ENCODE measurements at places on chromosomes 2 and 18. TPM values are rescaled to one million over a fixed set of nuclear protein-coding genes. Genes with fewer than 3 reads are reported as not detected.

GRCh38 chr2:109272461-109272860 is 143.5 kb downstream of the SH3RF3 start:
- no peak for DNase-seq

- DNase-seq, result no peak
These were observed 106.9 kb downstream of the HDAC4 start for GRCh38 chr2:239293775-239294430.

DNA sequence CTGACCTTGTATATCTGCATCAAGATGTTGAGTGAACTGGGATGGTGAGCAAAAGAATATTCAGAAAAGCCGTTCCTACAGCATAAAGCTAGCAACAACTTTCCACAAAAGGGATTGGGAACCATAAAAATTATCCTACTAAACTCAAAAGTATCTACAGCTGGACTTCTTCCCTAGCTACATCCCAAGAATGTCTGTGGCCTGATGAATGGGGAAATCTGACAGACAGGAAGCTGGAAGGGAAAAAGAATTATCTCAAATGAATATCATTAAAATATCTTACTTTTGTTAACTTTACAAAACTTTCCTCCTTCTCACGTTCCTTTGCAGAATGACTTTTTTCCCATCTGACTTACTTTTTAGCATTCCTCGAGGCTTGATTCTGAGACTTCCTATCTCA is 150.9 kb downstream of the PDE11A start:
- DNase-seq, result no peak

DNA sequence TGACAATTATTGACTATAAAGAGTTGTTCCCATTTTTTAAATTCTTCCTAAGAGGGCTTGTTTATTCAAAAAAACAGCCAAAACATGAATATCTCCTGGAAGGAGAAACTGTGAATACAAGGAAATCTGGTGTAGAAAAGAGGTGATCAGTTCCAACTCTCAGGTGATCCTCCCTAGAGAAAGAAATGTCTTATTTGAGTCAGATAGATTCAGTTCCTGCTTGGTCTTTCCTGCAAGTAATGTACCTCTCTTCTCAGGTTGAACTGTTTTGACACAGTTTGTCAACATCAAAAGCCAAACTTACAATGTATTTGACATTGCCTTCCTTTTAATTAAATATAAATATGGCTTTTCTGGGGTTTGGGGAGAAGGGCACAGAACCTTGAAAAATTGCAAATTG is 567.4 kb downstream of the ARHGAP15 start:
- DNase-seq, result no peak

DNA sequence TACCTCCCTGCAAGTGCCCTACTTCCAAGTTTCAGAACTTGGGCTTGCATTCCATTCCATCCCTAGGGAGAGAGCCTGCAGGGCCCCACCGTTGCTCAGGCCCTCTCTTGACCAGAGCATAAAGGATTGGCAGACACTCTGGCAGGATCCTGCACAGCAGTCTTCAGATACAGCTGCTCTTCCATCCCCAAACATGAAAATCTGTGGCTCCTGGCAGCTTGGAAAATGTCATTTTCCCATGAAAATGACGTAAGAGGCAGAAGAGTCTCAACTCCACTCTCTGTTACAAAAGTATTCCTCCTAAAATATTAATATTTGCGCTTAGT is 162.6 kb downstream of the GFPT1 start:
- no peak for DNase-seq

DNA sequence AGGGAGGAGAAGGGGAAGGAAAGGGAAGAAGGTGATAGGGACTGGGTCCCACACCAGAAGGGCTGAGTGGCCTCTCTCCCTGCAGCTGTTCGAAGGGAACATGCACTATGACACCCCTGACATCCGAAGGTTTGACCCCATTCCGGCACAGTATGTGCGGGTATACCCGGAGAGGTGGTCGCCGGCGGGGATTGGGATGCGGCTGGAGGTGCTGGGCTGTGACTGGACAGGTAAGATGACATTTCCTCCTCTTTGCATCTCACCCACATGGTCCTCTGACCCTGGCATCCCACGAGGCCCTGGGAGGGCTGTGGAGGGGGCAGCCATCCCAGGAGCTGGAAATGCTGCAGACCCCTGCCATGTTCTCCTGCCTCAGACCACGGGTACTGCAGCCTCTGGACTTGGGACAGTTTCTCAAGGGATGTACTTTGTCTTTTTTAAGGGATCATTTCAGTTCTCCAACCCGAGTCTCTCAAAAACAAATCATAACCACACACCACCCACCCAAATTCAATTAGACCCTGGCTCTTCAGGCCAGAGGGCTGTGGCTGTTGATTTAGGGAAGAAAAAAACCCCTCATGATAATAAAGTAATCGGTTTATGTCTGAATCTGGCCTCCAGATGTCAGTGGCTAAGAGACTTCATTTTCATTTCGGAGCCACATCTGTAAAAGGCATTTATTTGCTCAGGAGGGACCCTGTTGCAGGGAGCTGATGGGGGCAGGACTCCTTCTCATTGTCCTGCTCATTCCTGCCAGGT is 63.5 kb downstream of the NRP2 start:
- no peak for DNase-seq

GRCh38 chr18:70160073-70160678 is 45.3 kb downstream of the RTTN start:
- no peak for DNase-seq

GRCh38 chr2:72037261-72037666 is 110.4 kb downstream of the CYP26B1 start:
- no peak for DNase-seq

GRCh38 chr18:9634856-9635255 is 20.5 kb upstream of the PPP4R1 start:
- no peak for DNase-seq

- no peak for DNase-seq
These were observed 315.9 kb upstream of the LRATD1 start for GRCh38 chr2:14316594-14316993.

GRCh38 chr2:85675866-85676548 is 8.0 kb upstream of the SFTPB start:
- DNase-seq, result no peak

- DNase-seq, result no peak
These were observed 40.3 kb downstream of the PLA2R1 start for GRCh38 chr2:160022162-160022561.

DNA sequence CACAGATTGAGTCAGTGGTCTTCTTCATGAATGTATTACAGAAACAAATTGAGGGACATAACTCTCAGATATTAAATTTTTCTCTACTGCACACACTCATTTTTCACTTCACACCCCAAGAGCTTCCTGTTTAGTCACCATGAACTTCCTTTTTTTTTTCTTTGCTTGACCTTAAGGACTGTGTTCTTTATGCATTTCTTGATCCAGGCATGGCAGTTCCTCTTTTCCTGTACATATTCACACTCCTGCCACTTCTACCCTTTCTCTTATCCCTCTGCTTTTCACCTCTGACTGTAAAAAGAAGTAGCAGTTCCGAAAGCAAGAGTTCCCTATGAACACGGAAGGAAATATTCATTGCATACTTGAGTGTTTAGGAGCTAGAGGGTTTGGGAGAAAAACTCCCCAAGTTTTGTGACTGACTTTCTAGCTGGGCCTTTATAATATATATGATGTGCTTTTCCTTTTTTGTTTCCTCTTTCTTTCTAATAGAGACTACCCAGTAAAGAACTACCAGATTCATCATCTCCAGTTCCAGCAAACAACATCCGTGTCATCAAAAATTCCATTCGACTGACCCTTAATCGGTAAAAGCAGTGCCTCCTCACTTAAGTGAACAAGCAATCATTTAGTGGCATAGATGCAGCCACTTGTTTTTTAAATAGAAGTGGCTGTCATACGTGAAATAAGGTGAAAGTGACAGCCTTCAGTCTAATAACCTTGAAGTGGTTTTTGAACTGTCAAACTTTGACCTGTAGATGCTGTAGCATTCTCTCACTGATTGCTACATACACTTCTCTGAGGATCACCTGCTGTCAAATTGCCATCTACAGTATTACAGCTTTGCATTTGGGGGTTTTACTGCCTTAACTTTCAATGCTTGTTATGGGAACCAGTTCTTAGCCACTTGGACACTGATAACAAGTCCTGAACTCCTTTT is 40.8 kb downstream of the PAPOLG start:
- DNase-seq, result no peak

DNA sequence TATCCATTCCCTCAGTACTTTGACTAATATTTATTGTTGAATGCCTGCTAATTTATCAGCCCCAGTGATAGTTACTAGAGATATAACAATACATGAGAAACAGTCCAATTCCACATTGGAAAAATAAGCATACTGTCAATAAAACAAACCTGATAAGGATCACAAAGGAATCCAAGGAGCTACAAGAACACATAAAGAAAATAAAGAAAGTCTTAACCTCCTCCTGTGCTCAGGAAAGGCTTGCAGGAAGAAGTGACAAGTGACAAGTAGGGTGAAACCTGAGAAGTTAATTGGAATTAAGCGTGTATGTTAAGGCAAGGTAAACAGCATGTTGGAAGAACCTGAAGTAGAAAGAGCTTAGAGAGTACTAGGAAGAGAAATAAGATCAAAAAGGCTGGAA is 20.3 kb upstream of the ASNSD1 start:
- no peak for DNase-seq

GRCh38 chr2:41880561-41881243 is 167.1 kb upstream of the PKDCC start:
- peak; percentile 81 for DNase-seq

DNA sequence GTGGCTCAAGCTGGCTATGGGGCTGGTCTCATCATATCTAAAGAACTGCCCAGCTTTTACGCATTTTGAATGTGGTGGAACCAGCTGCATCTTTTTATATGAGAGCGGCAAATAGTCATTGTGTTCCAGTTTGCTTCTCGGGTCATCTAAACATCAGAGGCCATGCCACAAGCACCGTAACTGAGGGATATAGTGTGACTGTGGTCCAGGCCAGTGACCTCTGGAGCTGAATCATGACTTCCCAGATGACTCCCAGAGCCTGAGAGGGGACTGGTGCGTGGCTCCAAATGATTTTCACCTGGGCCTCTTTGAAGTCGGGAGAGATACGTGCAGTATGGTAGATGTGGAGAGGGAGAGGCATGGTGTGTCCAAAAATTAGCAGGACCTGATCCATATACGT is 271.0 kb downstream of the NEDD4L start:
- no peak for DNase-seq

DNA sequence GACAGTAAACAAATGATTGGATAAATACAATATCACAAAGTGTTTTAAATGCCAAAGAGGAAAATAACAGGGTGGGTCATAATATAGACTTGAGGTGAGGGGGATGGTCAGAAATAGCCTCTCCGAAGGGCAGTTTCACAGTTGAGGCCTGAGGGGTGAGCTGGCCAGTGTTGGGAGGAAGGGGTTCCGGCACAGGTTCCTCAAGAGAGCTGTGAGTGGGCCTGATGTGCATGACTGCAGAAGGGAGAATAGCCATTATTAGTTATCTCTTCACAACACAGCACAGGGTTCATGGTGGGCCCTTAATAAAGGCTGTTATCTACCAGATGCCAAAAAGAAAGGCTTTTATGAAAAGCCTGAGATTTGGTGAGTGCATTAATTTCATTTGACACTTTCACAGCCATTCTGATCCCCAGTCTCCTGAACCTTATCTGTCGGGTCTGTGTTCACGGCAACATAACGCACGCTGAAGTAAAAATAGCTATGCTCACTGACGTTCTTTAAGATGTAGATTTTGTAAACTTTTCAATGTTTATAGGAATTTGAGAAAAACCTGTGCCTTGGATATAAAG is 39.6 kb downstream of the POLR1A start:
- DNase-seq, result peak; percentile 83

DNA sequence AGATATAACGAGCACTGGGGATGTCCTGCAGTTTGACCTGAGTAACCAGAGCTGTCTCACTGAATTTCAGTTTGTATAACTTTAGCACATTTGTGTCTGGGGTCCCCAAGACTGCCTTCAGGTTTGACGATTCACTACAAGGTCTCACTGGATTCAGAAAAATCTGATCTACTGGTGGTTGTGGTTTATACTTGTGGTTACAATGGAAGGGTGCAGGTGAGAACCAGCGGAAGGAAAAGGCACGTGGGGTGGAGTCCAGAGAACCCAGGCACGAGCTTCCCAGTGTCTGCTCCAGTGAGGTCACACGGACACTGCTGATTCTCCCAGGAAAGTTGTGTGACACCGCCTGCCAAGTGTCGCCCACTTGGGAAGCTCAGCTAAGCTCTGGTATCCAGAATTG is 126.0 kb downstream of the ZNF236 start:
- no peak for DNase-seq

- peak; percentile 81 for DNase-seq
These were observed 76.3 kb upstream of the GALNT5 start for GRCh38 chr2:157181234-157181633.

GRCh38 chr18:36274083-36274715 is 23.3 kb upstream of the FHOD3 start:
- DNase-seq, result no peak

- DNase-seq, result peak; percentile 64
These were observed 73.4 kb downstream of the INPP4A start for GRCh38 chr2:98518101-98518500.

- no peak for DNase-seq
These were observed 22.9 kb downstream of the IGFBP5 start for GRCh38 chr2:216672466-216672865.

- DNase-seq, result no peak
These were observed 52.9 kb downstream of the MMADHC start for GRCh38 chr2:149534674-149535073.

- no peak for DNase-seq
These were observed 159.1 kb upstream of the PIEZO2 start for GRCh38 chr18:11308499-11308898.

- DNase-seq, result no peak
These were observed 49.2 kb downstream of the CRIM1 start for GRCh38 chr2:36404754-36405153.

- DNase-seq, result no peak
These were observed 558.2 kb upstream of the PKDCC start for GRCh38 chr2:41489638-41490037.

DNA sequence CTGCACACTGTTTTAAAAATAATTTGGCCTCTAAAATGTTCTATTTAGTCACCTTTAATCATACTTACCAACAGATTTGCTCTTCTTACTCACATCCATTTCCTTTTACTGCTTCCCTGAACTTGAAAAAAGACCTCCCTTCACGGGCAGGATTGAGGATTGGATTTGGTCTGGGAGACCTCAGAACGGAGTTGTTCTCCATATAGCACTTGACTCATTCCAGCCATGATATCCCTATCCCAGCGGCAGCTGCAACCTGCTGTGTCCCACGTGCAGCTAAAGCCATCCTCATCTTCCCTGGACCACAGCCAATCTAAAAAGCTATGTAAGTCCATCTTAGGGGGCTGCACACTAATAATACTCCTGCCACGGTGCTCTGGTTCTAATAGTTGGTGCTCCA is 97.0 kb upstream of the PTPRM start:
- no peak for DNase-seq

GRCh38 chr18:70082430-70082829 is 123.1 kb downstream of the RTTN start:
- DNase-seq, result no peak

The MRO gene
- not detected for total RNA-seq

The MARCHF4 gene
- 5.2 TPM for total RNA-seq

The ADD2 gene
- total RNA-seq, result not detected

The PARD6G gene
- total RNA-seq, result 1.7 TPM

The SLC16A14 gene
- 3.5 TPM for total RNA-seq

The ST8SIA5 gene
- total RNA-seq, result under 0.01 TPM

The MGAT4A gene
- total RNA-seq, result not detected

The LRRTM4 gene
- total RNA-seq, result not detected

The UGT1A10 gene
- total RNA-seq, result not detected

The UBE2E3 gene
- 61.5 TPM for total RNA-seq

The ALPI gene
- not detected for total RNA-seq

The ARPC2 gene
- total RNA-seq, result 483 TPM

The NXPH2 gene
- under 0.01 TPM for total RNA-seq

The PNPT1 gene
- total RNA-seq, result 19.6 TPM

The CTAGE1 gene
- 0.43 TPM for total RNA-seq

The PRKRA gene
- 60.9 TPM for total RNA-seq

The LCT gene
- total RNA-seq, result under 0.01 TPM

The OST4 gene
- 239 TPM for total RNA-seq
